ENCODE measurements at places on chromosomes 13 and 19.

GRCh38 chr13:96792736-96793403 is 201.4 kb downstream of the OXGR1 start:
- DNase-seq: no peak

- no peak for DNase-seq
These were observed 45.0 kb downstream of the FLT3 start for GRCh38 chr13:28055357-28055756.

DNA sequence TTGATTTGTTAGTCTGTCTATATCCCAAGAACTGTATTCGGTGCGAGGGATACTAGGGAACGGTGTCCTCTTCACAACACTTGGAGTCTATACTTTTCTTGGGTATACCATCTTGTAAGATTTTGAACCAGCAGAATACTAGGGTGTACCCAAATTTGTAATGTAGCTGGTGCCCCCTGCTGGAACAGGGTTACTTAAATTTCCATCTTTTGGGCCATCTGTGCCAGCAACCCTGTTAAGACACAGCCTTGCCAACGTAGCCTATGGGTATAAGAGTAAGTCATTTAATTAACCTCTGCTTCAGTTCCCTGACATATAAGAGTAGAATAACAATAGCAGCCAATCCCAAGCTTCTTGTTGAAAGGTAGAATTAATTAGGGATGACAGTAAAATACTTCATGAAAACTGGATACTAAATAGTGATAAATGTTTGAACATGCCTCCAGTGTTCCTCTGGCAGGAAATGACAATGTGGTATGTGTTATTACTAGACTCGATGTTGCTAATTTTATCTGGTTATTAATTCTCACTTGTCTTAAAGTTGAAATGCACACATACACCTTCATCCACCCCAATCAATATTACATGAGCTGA is 607.6 kb downstream of the FGF9 start:
- no peak for DNase-seq

DNA sequence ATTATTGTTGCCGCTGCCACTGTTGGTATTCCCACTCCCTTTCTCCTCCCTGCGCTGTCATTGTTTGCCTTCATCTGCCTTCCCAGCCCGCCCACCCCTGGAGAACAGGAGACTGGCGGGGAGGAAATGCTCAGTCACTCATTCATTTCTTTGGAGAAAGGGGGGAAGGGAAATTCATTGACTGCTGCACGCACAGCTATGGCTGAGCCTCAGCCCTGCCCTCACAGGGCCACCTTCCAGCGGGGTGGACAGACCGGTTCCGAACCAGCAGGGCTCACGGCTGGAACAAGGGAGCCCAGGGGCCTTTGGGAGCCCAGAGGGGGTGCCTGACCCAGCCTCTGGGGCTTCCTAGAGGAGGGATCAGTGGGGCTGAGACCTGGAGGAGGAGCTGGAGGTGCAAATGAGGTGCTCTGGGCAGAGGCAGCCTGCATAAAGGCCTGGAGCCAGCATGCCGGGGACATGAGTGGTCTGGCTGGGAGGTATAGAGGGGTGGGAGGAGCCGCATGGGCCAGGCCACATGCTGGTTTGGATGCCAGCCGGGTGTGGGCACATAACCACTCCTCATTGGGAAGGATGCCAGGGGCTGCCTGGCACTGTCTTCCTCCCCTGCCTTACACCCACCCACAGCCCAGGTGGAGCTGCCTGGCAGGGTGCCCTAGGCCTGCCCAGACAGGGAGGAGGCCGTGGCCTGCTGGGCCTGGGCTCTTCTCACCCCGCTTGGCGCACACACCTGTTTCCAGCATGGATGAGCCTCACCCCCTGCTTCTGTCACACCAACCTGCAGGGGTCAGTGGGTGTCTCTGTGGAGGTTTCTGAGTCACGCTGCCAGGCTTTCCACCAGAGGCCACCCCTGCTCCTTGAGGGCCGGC is 26.8 kb downstream of the PPP5C start:
- peak; percentile 68 for DNase-seq

DNA sequence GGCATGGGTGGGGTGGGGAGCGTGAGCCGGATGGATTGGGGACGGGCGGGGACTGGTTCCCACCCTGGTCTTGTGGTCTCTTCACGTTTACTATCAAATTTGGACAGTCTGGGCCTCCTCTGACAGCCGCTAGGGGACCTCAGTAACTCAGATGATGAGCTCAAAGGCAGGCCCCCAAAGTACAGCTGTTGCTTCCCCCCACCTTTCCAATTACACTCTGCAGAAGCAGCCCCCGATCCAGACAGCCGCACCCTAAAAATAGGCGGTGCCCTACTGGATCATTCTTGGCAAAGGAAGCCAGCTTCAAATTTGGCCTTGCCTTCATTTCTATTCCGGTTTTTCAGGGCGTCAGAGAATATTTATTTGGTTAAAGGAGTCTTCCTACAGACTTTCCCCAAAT is 1.9 kb upstream of the FOXO1 start:
- peak; percentile 88 for DNase-seq

- no peak for DNase-seq
These were observed 4.9 kb downstream of the HPN start for GRCh38 chr19:35046461-35046860.

DNA sequence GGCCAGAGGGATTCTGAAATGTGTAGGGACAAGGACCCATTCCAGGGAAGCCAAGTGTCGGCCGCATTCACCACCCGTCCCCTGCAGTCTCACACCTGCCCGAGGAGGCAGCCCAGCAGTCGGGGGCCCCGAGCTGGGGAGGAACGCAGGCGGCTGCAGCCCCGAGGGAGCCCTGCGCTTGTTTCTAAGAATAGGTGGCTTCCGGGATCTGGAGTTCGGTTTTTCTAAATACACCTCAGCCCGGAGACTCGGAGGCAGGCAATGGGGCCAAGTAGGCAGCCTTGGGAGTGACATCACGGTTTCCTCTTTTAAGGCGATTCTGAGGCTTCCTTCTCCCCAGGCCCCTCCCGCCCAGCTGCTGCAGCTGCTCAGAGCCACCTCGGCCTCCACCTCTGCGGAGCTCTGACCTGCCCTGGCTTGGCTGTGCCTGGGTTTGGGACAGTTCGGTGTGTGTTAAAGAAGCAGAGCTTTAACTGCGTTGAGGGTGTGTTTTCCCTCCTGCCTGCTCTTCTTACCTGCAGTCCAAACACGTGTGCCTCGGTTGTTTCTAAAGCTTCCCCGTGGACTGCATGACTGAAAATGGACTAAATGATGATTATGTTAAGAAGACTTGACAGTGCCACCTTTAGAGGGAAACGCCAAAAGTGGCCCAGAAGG is 80.5 kb downstream of the COL4A2 start:
- no peak for DNase-seq

GRCh38 chr19:58332697-58333096 is 5.9 kb downstream of the ZSCAN22 start:
- DNase-seq: no peak

DNA sequence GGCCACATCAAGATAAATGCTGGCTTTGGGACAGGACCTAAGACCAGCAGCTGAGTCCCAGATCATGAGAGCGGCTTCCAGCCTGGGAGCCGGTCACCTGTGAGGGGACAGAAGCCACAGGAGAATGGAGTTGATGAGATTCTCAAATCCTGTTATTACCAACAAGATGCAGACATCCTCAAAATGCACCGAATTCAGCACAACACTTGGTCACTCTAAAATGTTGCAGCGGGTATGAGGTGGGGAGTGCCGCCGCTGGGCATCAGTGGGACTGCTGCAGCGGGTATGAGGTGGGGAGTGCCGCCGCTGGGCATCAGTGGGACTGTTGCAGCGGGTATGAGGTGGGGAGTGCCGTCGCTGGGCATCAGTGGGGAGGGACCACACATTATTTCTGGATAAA is 21.2 kb downstream of the RANBP3 start:
- DNase-seq: no peak

GRCh38 chr13:19059016-19059780 is 122.4 kb downstream of the TUBA3C start:
- no peak for DNase-seq

- no peak for DNase-seq
These were observed 1591.5 kb downstream of the PCDH9 start for GRCh38 chr13:65638572-65639168.

GRCh38 chr13:96252903-96253302 is 163.0 kb downstream of the HS6ST3 start:
- no peak for DNase-seq

GRCh38 chr13:26335158-26335557 is 81.2 kb downstream of the CDK8 start:
- DNase-seq: no peak

DNA sequence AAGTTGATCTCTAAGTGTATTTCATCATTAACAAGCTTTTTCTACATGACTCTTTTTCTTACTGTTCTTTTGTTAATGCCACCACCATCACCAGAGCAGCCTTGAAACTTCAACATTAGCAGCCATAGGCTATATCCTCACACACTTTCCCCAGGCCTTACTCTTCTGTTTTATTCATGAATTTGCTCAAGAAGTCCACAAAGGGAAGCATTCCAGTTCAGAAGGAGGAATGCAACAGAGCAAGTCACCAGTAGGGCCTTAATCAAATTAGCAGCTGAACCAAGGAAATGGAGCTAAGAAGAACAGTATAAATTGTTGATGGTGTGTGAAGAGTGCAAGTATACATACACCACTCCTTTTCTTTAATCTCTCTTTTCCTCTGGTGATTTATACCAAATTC is 223.1 kb downstream of the NBEA start:
- DNase-seq: no peak

GRCh38 chr19:41445575-41445974 is 2.6 kb downstream of the ERICH4 start:
- DNase-seq: no peak

DNA sequence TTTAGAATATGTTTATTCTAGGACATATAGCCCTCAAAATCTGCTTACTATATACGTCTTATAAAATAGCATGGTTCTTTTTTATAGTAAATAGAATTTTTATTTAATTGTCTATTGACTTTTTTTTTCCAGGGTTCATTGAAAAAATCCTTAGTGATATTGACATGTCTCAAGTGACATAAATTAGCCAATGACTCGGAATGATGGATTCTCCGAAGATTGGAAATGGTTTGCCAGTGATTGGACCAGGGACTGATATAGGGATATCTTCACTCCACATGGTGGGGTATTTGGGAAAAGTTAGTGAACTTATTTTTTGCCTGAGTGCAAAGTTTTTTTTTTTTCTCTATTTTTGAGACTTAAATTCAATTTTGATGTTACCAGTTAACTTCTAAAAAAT is 3.2 kb downstream of the USPL1 start:
- DNase-seq: no peak

- no peak for DNase-seq
These were observed 118.7 kb upstream of the MCF2L start for GRCh38 chr13:112850273-112850672.

DNA sequence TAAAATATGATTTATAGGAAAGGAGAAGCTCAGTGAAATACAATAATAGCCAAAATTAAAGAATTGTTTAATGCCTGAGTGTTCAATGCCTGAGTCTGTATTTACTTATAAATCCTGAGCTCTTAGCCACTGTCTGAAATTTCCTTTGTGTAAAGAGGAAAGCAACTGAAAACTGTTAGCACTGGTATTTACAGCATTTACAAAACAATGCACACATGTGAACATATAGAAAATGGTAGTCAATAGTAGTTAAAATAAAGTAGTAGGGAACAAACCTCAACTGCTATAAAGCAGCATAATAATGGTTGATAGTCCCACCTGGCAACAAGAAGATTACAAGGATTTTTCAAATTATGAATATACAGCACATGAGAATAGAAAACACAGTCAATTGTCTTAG is 1137.1 kb upstream of the ATXN8OS start:
- DNase-seq: no peak

GRCh38 chr13:93690139-93690538 is 463.5 kb downstream of the GPC6 start:
- DNase-seq: no peak

GRCh38 chr13:50334115-50334778 is 319.0 kb downstream of the KCNRG start:
- no peak for DNase-seq

GRCh38 chr13:109655611-109656010 is 130.8 kb downstream of the IRS2 start:
- no peak for DNase-seq

GRCh38 chr13:79691826-79692225 is 210.9 kb downstream of the NDFIP2 start:
- DNase-seq: no peak

GRCh38 chr19:15331419-15332310 is 674 bp downstream of the BRD4 start:
- peak; percentile 62 for DNase-seq

- DNase-seq: no peak
These were observed 132.6 kb downstream of the EFNB2 start for GRCh38 chr13:106402866-106403265.

GRCh38 chr13:48626077-48626449 is 27.7 kb upstream of the CYSLTR2 start:
- DNase-seq: no peak

- DNase-seq: no peak
These were observed 6.4 kb downstream of the GNA15 start for GRCh38 chr19:3142292-3142670.

- DNase-seq: no peak
These were observed 410 bp upstream of the PAK4 start for GRCh38 chr19:39125199-39125553.

GRCh38 chr13:79918620-79919019 is 422.3 kb downstream of the SPRY2 start:
- DNase-seq: no peak

Measured in hematopoietic multipotent progenitor cell treated with erythropoietin and hydrocortisone succinate and interleukin-3 and kit ligand, for 17 days (in vitro differentiated cells).